ENCODE measurements at places on chromosomes 1 and 21.

- DNase-seq, result no peak
Measured at GRCh38 chr1:81811757-81812371, 11.1 kb downstream of the ADGRL2 start.

DNA sequence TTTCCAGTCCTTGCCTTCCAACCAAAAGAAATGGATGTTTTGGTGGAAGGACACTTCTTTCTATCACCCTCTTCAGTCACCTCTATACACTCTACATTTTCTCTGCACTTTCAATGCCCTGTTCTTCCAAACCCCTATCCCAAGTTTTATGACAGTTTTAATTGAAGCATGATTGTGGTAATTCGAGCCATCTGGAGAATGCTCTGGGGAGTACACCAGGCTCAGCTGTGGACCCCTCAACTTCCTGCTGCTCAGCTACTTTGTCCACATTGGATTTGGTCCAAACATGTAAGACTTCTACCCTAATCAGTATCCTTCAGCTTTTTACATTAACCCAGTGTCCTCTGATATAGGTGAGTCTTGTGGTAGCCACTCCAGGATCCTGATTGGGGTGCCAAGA, 129.6 kb downstream of the SYT2 start:
- no peak for DNase-seq

- DNase-seq, result no peak
Measured at GRCh38 chr1:4825800-4826450, 171.5 kb downstream of the AJAP1 start.

DNA sequence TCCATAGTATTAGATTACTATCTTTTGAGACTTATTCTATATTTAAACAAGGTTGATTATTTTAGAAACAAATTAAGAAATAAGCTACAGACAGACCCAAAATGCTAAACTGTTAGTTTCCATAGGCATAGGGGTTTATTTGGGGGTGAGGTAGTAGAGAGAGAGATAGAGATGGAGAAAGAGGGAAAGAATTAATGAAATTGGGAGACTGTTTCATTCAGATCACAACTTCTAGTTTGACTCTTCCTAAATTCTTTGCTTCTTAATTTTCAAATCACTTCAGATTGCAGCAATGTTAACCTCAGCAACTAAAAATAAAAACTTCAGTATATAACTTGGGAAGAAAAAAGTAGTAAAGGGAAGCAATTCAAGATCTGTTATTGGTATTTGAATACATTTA, 3.4 kb downstream of the JUN start:
- no peak for DNase-seq

GRCh38 chr1:53552981-53553733, 94.0 kb downstream of the DMRTB1 start:
- DNase-seq, result no peak

GRCh38 chr21:36402339-36402738, 17.1 kb downstream of the CHAF1B start:
- DNase-seq, result no peak

- no peak for DNase-seq
Measured at GRCh38 chr21:24200052-24200451, 1407.2 kb downstream of the MRPL39 start.

DNA sequence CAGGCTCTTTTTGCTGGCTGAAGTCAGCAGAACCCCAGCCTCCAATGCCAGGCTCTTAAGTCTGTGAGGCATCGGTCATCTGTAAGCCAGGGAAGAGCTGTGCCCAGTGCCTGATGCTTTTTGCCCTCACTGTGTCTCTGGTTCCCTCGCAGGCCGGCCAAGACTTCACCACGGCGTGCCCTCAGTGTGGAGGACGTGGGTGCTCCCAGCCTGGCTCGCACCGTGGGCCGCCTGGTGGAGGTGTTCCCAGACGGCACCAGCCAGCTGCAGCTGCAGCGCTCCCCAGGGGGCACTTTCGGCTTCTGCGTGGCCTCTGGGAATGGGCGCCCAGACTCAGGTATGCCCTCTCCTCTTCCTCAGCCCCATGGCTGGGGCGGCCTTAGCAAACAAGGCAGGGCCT, 32.5 kb downstream of the KIAA1614 start:
- no peak for DNase-seq

- DNase-seq, result peak; percentile 8
Measured at GRCh38 chr21:42746593-42747275, 93.3 kb downstream of the PDE9A start.
